Effector memory CD8-positive, alpha-beta T cell (primary cell): ENCODE measurements at places on chromosomes 12 and 14.

DNA sequence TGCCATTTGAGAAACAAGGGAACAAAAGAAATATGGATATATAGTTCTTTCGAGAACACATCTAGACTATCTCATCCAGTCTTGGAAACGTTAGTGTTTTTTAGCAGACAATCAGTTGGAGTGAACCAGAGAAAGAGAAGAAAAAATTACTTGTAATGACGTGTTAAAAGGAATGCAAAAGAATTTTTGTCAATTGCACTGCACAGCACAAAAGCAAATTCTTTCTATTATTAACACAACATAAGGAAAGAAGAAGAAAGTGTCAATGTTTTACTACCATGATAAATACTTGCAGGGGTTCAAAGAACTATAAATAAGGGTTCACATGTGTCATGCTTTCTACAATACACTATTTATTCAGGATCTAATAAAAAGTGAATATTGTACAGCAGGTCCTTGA is 27.5 kb upstream of the GSG1 start:
- no peak overlapping the region for H3K27ac ChIP-seq
- H3K4me3 ChIP-seq, result no peak overlapping the region
- H3K36me3 ChIP-seq, result no peaks in the 10 kb centered on the region
- no peak for DNase-seq
- H3K27me3 ChIP-seq, result peaks cover 49% of the 10 kb centered on the region

DNA sequence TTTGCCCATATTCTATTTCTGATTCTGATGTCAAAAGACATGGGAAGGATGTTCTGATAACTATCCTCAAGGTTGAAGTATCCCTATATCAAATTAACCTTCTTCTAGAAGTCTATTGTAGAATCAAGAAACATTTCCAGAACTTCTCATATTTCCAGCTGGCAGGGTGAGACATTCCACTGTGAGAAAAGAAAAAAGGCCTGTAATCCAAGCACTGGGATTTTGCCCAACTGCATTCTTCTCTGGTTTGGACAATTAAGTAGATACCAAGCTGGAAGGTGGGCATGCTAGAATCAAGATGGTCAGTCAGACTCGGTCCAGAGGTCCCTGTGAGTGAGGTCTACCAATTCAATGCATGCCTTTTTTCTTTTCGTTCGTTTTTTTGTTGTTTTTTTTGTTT is 60.9 kb downstream of the MAP3K9 start:
- H3K27ac ChIP-seq, result no peak overlapping the region
- H3K27me3 ChIP-seq, result no peaks in the 10 kb centered on the region
- no peaks in the 10 kb centered on the region for H3K36me3 ChIP-seq
- no peaks in the 10 kb centered on the region for H3K4me1 ChIP-seq
- H3K4me3 ChIP-seq, result no peak overlapping the region

GRCh38 chr14:39383741-39384140 is 48.5 kb downstream of the FBXO33 start:
- peak overlapping the region; percentile 57 for H3K27ac ChIP-seq
- no peak for DNase-seq
- no peaks in the 10 kb centered on the region for H3K36me3 ChIP-seq
- no peak overlapping the region for H3K4me3 ChIP-seq
- peaks cover 13% of the 10 kb centered on the region for H3K4me1 ChIP-seq

GRCh38 chr14:64266239-64266638 is 27.9 kb downstream of the ESR2 start:
- H3K27ac ChIP-seq, result peak overlapping the region; percentile 4
- peaks cover 14% of the 10 kb centered on the region for H3K4me1 ChIP-seq
- no peaks in the 10 kb centered on the region for H3K27me3 ChIP-seq

DNA sequence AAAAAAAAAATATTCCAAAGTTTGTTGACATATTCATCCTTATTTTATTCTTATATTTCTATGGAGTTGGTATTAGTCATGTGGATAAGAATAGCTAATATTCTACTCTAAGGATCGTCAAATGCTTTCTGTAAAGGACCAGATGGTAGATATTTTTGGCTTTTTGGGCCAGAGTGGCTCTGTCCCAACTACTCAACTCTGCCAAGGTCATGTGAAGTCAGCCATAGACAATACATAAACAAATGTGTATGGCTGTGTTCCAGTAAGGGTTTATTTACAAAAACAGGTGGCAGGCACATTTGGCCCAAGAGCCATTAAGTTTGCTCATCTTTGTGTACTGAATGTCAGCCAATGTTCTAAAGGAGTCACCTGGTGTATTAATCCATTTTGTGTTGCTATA is 131.8 kb downstream of the TBX5 start:
- H3K4me1 ChIP-seq, result no peaks in the 10 kb centered on the region
- no peak overlapping the region for H3K4me3 ChIP-seq
- peaks cover 9% of the 10 kb centered on the region for H3K27me3 ChIP-seq
- DNase-seq, result no peak
